ENCODE measurements at places on chromosomes 3 and 15.

DNA sequence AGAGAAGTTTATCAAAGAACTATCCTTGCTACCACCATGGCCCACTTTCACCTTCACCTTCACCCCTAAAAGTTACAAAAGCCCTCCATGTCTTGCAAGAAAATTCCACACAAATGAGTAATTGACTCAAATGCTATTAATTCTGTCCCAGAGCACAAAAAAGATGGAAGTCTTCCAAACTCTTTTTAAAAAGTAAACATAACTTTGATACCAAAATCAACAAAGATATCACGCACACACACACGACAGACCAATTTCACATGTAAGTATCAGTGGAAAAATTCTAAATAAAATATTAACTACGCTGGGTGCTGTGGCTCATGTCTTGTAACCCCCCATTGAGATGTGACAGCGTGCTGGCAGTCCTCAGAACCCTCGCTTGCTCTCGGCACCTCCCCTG lies 1.1 kb upstream of the MCCC1 start:
- no peak for DNase-seq
- H3K4me1 ChIP-seq = peaks cover 19% of the 10 kb centered on the region
- H3K36me3 ChIP-seq = peaks cover 6% of the 10 kb centered on the region

- no peak overlapping the region for H3K27ac ChIP-seq
- no peaks in the 10 kb centered on the region for H3K27me3 ChIP-seq
- no peak for DNase-seq
- no peaks in the 10 kb centered on the region for H3K36me3 ChIP-seq
These were observed 50.7 kb downstream of the CDC25A start for GRCh38 chr3:48137425-48137999.

GRCh38 chr15:92681141-92681631 lies 25.6 kb upstream of the FAM174B start:
- DNase-seq = no peak
- no peaks in the 10 kb centered on the region for H3K36me3 ChIP-seq
- H3K27me3 ChIP-seq = peaks cover 23% of the 10 kb centered on the region
- no peak overlapping the region for H3K4me3 ChIP-seq
- no peaks in the 10 kb centered on the region for H3K4me1 ChIP-seq

DNA sequence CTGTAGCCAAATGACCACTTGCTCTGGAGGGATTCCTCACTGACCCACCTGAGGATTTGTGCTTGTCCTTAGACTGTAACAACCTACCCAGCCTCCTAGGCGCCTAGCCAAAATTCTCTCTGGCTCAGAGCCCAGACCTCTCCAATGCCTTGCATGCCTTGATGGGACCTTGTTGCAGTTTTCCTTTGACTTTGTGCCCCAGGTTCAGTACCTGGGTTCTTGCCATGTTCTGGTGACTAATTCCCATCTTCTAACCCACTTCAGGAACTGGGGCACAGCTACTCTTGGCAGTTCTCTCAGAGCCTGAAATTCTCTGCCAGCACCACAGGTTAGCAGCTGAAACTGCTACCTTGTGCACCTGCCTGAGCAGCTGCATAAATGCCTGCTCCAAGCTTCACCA lies 27.0 kb upstream of the UBE3A start:
- H3K27me3 ChIP-seq = no peaks in the 10 kb centered on the region
- H3K27ac ChIP-seq = no peak overlapping the region
- no peak overlapping the region for H3K4me3 ChIP-seq
- DNase-seq = no peak

GRCh38 chr3:195125646-195126045 lies 145.3 kb downstream of the XXYLT1 start:
- H3K36me3 ChIP-seq = no peaks in the 10 kb centered on the region
- H3K27ac ChIP-seq = no peak overlapping the region

- peaks cover 14% of the 10 kb centered on the region for H3K36me3 ChIP-seq
- H3K4me1 ChIP-seq = peaks cover 20% of the 10 kb centered on the region
- no peak overlapping the region for H3K4me3 ChIP-seq
- no peak overlapping the region for H3K27ac ChIP-seq
These were observed 71.9 kb downstream of the CSNK1G1 start for GRCh38 chr15:64284042-64284441.

- DNase-seq = no peak
- peaks cover 25% of the 10 kb centered on the region for H3K36me3 ChIP-seq
- H3K27me3 ChIP-seq = no peaks in the 10 kb centered on the region
- H3K4me1 ChIP-seq = peaks cover 11% of the 10 kb centered on the region
- peak overlapping the region; percentile 41 for H3K27ac ChIP-seq
- H3K4me3 ChIP-seq = no peak overlapping the region
These were observed 10.9 kb downstream of the PLCD1 start for GRCh38 chr3:38018296-38019266.

- DNase-seq = peak; percentile 58
- H3K4me3 ChIP-seq = no peak overlapping the region
- no peaks in the 10 kb centered on the region for H3K27me3 ChIP-seq
- peaks cover 11% of the 10 kb centered on the region for H3K4me1 ChIP-seq
- H3K36me3 ChIP-seq = peaks cover 13% of the 10 kb centered on the region
These were observed 21.3 kb upstream of the DAPK2 start for GRCh38 chr15:64067564-64068030.

GRCh38 chr15:72057548-72058091 lies 60.3 kb downstream of the MYO9A start:
- H3K4me3 ChIP-seq = no peak overlapping the region
- no peak overlapping the region for H3K27ac ChIP-seq
- no peak for DNase-seq
- H3K27me3 ChIP-seq = no peaks in the 10 kb centered on the region
- no peaks in the 10 kb centered on the region for H3K36me3 ChIP-seq

DNA sequence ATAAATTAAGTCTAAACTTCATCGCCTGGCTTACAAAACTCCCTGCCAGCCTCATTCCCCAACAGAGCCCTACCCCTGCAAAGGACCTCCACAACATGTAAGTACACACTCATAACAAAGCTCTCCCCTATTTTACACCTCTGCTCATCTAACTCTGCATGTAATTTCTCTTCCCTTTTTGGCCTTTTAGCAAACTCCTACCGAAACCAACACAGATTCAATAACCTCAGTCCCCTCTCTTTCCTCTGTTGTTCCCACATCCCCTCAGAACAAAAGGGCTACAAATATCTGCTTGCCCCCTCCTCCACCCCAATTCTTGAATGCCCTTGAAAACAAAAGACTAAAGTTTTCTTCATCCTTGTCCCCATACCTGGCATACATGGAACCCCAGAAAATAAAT lies 662 bp downstream of the UBL7 start:
- DNase-seq = no peak
- peak overlapping the region; percentile 92 for H3K4me3 ChIP-seq
- peaks cover 24% of the 10 kb centered on the region for H3K36me3 ChIP-seq
- peak overlapping the region; percentile 89 for H3K27ac ChIP-seq
- peaks cover 42% of the 10 kb centered on the region for H3K4me1 ChIP-seq

DNA sequence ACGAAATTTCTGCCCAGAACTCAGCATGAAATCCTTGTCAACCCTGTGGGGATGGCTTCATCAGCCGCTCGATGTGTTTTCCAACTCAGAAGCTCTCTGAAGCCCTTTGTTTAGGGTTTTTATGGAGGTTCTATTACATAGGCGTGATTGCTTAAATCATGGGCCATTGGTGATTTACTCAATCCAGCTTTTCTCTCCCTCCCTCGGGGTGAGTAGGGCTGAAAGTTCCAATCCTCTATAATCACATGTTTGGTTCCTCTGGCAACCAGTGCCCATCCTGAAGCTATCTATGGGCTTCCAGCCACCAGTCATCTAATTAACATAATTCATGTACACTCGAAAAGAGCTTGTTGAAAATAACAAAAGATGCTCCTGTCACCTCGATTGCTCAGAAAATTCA lies 51.6 kb downstream of the GATM start:
- peaks cover 24% of the 10 kb centered on the region for H3K27me3 ChIP-seq
- no peak overlapping the region for H3K4me3 ChIP-seq
- no peaks in the 10 kb centered on the region for H3K36me3 ChIP-seq

GRCh38 chr3:30945291-30945690 lies 50.8 kb upstream of the GADL1 start:
- no peak overlapping the region for H3K4me3 ChIP-seq
- no peak for DNase-seq
- H3K4me1 ChIP-seq = peaks cover 2% of the 10 kb centered on the region
- H3K27me3 ChIP-seq = no peaks in the 10 kb centered on the region
- H3K27ac ChIP-seq = no peak overlapping the region
- H3K36me3 ChIP-seq = no peaks in the 10 kb centered on the region

- no peaks in the 10 kb centered on the region for H3K27me3 ChIP-seq
- no peaks in the 10 kb centered on the region for H3K4me1 ChIP-seq
- no peak for DNase-seq
- no peaks in the 10 kb centered on the region for H3K36me3 ChIP-seq
- no peak overlapping the region for H3K27ac ChIP-seq
These were observed 120.7 kb downstream of the EEFSEC start for GRCh38 chr3:128273841-128274573.

GRCh38 chr15:81014446-81015093 lies 13.8 kb downstream of the TLNRD1 start:
- no peak overlapping the region for H3K4me3 ChIP-seq
- peaks cover 8% of the 10 kb centered on the region for H3K36me3 ChIP-seq
- H3K4me1 ChIP-seq = peaks cover 5% of the 10 kb centered on the region
- no peak overlapping the region for H3K27ac ChIP-seq
- H3K27me3 ChIP-seq = peaks cover 2% of the 10 kb centered on the region

- no peaks in the 10 kb centered on the region for H3K36me3 ChIP-seq
- DNase-seq = no peak
- H3K4me1 ChIP-seq = no peaks in the 10 kb centered on the region
- no peak overlapping the region for H3K4me3 ChIP-seq
These were observed 13.0 kb downstream of the GUCA1C start for GRCh38 chr3:108940568-108941263.

GRCh38 chr15:98281130-98281529 lies 320.6 kb downstream of the ARRDC4 start:
- H3K36me3 ChIP-seq = no peaks in the 10 kb centered on the region
- DNase-seq = no peak
- no peak overlapping the region for H3K4me3 ChIP-seq
- no peaks in the 10 kb centered on the region for H3K4me1 ChIP-seq

- no peaks in the 10 kb centered on the region for H3K36me3 ChIP-seq
- no peaks in the 10 kb centered on the region for H3K4me1 ChIP-seq
- no peak overlapping the region for H3K27ac ChIP-seq
- H3K4me3 ChIP-seq = no peak overlapping the region
These were observed 254.1 kb downstream of the SLC9A9 start for GRCh38 chr3:143594206-143594605.

GRCh38 chr3:114929971-114930732 lies 216.9 kb downstream of the ZBTB20 start:
- no peaks in the 10 kb centered on the region for H3K36me3 ChIP-seq
- H3K27me3 ChIP-seq = no peaks in the 10 kb centered on the region
- peaks cover 3% of the 10 kb centered on the region for H3K4me1 ChIP-seq
- H3K4me3 ChIP-seq = no peak overlapping the region
- no peak for DNase-seq
- no peak overlapping the region for H3K27ac ChIP-seq

DNA sequence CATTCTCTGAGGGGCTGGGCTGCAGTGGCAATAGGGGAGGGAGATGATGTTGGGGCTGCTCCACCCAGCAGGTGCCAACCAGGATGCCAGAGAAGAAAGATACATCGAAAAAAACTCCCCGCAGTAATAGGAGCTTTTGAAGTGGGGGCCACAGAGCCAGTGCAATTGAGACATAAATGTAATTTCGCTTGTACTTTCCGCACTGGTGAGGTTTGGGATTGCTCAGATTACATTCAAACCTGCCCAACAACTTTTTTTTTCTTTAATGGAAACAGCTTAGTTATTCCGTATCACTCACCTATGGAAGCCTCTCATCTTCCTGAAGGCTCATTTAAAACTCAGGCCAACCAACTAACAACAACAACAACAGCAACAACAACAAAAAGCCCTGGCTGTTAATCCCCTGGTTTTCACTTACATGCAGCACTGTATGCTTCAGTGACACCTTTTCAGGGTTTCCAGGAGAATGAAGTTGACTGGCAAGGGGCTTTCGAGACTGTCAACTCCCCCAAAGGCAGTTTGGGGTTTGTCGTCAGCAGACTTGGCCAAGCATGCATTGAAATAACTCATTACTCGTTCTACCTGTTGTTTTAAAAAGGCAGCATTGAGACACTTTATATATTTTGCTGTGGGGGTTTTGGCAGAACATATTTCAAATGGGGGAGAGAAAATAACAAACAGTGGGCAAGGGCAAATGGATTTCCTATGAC lies 163.8 kb downstream of the EBLN2 start:
- H3K36me3 ChIP-seq = no peaks in the 10 kb centered on the region
- no peak for DNase-seq
- H3K27me3 ChIP-seq = no peaks in the 10 kb centered on the region
- H3K4me1 ChIP-seq = no peaks in the 10 kb centered on the region
- no peak overlapping the region for H3K27ac ChIP-seq

- H3K4me1 ChIP-seq = no peaks in the 10 kb centered on the region
- no peak overlapping the region for H3K4me3 ChIP-seq
These were observed 23.4 kb downstream of the NMD3 start for GRCh38 chr3:161244538-161244937.

DNA sequence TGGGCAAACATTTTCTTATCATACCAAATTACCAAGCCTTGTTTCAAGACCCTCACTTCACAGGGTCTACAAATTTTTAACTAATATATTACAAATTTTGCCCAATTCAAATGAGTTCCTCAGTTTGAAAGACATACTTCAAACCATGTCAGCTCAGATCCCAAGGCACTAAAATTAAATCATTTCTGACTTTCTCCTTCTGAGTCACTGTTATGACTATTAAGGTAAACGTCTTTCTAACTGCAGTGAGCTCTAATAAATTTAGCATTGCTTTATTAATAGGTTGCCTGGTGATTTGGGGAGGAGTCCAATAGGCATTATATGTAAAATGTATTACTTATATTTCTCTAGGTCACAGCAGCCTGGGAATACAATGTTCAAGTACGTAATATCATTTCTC lies 158.2 kb upstream of the ARHGEF26 start:
- no peak for DNase-seq
- H3K27ac ChIP-seq = no peak overlapping the region
- no peaks in the 10 kb centered on the region for H3K36me3 ChIP-seq
- no peaks in the 10 kb centered on the region for H3K27me3 ChIP-seq
- H3K4me1 ChIP-seq = no peaks in the 10 kb centered on the region
- H3K4me3 ChIP-seq = no peak overlapping the region

DNA sequence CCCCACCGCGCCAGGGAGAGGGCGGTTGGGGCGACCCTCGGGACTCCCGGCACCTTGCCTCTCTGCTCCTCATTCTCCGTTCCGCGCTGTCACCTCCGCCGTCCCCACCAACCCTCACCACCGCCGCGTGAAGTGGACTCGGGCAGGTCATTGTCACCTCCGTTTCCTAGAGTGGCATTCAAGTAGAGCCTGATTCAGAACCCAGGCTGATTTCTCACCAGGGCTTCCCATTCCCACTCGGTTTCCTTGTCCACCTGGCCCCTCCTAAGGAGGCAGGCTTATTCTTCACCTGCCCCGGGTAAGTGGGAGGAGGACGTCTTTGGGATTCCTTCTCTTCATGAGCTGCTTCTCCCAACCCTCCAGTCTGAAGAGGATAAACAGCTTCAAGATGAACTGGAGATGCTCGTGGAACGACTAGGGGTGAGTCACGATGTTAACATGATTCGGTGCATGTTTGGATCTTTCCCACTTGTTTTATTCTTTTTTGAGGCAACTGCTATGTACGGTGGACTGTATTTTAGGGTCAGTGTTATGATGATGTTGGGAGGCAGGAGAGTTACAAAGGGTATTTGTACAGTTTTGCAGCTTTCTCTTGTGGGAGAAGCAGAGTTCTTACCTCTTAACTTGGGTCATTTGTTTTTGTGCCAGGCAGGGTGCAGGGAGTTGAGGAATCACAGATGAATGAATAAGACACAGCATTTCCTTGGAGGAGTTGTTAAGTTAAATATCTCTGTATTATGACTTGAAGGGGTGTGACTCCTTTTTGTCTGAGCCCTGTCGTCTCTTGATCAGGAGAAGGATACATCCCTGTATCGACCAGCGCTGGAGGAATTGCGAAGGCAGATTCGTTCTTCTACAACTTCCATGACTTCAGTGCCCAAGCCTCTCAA lies 692 bp downstream of the PSMD2 start:
- H3K27ac ChIP-seq = peak overlapping the region; percentile 89
- H3K27me3 ChIP-seq = peaks cover 1% of the 10 kb centered on the region
- DNase-seq = no peak
- H3K4me3 ChIP-seq = peak overlapping the region; percentile 90
- peaks cover 51% of the 10 kb centered on the region for H3K36me3 ChIP-seq
